ENCODE measurements at places on chromosomes 3 and 15.

- no peak for DNase-seq
These were observed 40.3 kb downstream of the ABHD2 start for GRCh38 chr15:89128320-89129122.

- DNase-seq, result no peak
These were observed 52.6 kb upstream of the MYO5C start for GRCh38 chr15:52348056-52348745.

- no peak for DNase-seq
These were observed 21.5 kb downstream of the PLD1 start for GRCh38 chr3:171788546-171789351.

DNA sequence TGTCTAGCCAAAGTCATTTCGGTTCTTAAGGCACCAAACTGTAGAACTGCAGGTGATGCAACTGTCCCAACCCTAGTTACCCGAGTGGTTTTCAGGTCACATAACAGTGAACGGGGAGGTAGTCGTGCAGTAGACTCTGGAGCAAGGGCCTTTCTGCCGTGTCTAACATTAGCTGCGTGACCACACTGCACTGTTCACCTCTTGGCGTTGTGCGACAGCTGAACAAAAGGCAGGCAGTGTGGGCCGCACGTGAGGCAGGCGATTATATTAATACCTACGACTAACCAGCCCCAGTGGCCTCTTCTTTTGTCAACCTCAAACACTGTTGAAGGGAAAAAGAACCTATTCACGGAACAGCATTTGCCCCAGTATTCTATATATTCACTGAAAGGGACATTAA is 2.8 kb downstream of the LRRN1 start:
- DNase-seq, result no peak

GRCh38 chr3:43764471-43764870 is 73.7 kb downstream of the ABHD5 start:
- DNase-seq, result no peak

- no peak for DNase-seq
These were observed 46.9 kb downstream of the RAB11A start for GRCh38 chr15:65916041-65916663.

DNA sequence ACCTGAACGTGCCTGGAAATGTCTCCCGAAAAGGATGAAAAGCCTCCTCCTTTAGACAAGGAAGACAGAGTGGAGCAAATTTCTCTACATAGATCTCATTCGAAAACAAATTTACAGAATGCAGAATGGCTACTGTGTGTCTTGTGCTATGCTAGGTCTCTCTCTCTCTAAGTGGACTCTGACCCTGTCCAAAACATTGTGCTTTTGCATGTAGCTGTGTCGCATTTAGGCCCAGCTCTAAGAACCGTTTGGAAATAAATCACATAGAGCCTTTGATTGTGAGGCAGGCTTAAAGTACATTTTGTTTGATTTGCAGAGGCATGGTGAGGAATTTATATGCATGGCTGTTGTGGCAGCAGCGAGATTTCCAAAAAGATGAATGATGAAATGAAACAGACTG is 198.0 kb downstream of the SV2B start:
- DNase-seq, result no peak

DNA sequence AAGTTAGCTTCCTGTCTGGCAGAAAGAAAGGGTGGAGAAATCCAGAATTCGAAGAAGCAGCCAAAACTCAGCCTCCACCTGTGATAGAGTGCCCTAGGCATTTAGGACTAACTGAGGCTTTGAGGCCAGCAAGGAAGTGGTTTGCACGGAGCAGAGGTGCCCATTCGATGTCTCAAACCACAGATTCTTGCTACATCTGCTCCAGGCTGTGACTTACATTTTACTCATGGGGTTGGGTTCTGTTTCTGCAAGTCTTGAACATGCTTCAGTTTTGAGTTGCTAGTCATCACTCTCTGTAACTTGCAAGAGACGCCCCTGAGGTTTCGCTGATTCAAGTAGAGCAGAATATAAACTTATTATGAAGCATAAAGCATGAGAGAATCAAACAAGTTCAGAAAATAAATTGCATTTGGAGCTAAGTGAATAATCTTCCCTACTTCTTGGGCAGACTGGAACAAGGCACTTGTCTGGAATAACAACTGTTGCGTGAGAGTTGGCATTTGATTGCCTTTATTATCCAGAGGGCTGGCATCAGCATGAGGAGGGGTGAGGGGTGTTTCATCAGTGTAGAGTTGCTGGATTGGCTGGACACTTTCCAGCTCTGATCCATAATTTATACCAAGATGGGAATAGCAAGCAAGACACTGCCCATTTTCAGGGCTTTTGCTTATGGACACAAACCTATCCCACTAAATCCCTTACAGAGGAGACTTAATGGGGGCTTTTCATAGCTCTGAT is 256.5 kb downstream of the AGBL1 start:
- no peak for DNase-seq

GRCh38 chr15:32861761-32862160 is 144.0 kb downstream of the GREM1 start:
- DNase-seq, result no peak

- no peak for DNase-seq
These were observed 250.3 kb downstream of the SLC9A9 start for GRCh38 chr3:143597774-143598652.

GRCh38 chr3:133412183-133413132 is 12.6 kb downstream of the BFSP2 start:
- no peak for DNase-seq

GRCh38 chr3:50657407-50657806 is 17.3 kb upstream of the DOCK3 start:
- no peak for DNase-seq

GRCh38 chr3:40969756-40970466 is 229.4 kb upstream of the CTNNB1 start:
- no peak for DNase-seq

DNA sequence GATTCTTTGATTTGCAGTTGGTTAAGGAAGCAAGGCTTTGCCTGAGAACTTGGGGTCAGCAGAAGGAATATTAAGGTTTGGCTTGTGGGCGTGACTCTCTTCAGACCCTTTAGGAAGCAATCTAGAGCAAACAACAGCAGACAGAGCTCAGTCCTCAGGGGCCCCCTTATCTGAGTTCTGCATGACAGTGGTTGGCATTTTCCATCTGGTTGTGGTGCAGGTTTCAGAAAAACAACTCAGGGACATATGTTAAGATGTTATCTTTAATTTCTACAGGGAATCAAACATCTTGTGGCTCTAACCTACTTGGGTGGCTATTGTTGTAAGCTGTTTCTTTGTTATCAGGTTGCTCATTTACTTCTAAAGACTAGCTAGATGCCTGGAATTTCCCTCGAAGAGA is 141.4 kb downstream of the VPS8 start:
- no peak for DNase-seq

GRCh38 chr3:131216330-131216729 is 165.2 kb upstream of the NUDT16 start:
- DNase-seq, result no peak

DNA sequence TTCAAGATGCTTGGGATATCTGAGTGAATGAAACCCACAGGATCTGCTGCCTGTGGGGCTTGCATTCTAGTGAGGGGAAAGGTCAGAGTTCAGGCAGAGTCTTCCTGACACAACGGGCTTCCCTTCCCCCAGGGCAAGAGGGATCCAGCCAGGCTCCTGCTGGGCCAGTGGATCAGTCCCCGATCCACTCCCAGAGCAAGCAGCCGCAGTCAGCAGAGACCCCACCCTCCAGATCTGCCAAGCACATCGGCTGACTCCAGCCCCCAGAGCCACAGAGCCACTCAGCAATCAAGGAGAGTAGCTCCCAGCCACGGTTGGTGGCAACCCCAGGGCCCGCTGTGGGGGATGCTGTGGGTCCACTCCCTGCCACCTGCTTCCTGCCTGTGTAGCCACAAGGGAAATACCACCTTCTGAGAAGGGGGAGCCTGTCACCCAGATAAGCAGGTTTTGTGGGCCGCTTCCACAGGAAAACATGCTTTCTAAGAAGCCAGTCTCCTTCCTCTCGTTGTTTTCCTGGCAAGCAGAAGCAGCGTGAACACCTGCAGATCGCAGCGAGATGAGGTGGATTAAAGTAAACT is 44.9 kb downstream of the CPN2 start:
- DNase-seq, result no peak

DNA sequence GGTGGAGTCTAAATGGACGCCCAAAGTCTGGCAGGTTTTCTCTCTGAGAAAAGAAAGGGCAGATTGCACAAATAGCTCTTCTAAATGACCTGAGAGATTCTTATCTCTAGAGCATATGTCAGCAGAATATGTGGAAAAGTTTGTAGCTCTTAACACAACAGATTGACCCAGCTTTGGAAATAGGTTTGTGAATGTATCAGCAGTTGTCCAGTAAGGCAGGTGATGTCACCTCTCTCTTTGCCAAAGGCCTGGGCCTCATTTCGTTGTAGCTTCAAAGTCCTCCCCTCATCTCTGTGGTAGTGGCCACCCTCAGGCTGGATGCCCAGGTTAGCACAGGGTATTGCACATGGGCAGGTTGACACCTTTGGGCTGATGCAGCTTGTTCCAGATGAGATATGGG is 36.0 kb downstream of the PDIA5 start:
- DNase-seq, result no peak

GRCh38 chr15:89662893-89663626 is 7.8 kb upstream of the KIF7 start:
- no peak for DNase-seq

- DNase-seq, result no peak
These were observed 89.4 kb downstream of the ADAMTS17 start for GRCh38 chr15:100252359-100252758.

DNA sequence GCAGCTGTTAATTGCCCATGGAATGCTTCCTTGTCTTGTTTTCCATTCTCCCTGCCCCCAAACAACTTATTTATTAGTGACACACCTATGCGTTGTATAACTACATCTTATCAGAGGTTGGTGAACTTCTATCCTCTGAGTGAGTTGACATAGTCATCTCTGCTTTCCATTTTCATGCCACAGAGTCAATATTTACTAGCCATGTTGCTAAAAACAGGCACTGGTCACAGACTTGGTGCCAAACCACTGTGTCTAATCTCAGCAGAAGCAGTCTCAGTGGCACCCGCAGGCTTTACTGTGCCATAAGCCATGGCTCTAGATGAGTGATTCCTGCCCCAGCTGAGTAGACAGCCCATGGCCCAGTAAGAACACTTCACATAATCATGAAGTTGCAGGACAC is 26.5 kb downstream of the DAPK2 start:
- no peak for DNase-seq

- DNase-seq, result no peak
These were observed 10.5 kb upstream of the EIF4A2 start for GRCh38 chr3:186772701-186773417.

- no peak for DNase-seq
These were observed 98.9 kb upstream of the FOXB1 start for GRCh38 chr15:59905176-59905575.

GRCh38 chr3:135148398-135149020 is 353.4 kb downstream of the EPHB1 start:
- DNase-seq, result no peak

Measured in cortex of kidney (tissue), 1 donor.